COR-L47 (cell line): ENCODE measurements at places on chromosomes 12 and 14.

DNA sequence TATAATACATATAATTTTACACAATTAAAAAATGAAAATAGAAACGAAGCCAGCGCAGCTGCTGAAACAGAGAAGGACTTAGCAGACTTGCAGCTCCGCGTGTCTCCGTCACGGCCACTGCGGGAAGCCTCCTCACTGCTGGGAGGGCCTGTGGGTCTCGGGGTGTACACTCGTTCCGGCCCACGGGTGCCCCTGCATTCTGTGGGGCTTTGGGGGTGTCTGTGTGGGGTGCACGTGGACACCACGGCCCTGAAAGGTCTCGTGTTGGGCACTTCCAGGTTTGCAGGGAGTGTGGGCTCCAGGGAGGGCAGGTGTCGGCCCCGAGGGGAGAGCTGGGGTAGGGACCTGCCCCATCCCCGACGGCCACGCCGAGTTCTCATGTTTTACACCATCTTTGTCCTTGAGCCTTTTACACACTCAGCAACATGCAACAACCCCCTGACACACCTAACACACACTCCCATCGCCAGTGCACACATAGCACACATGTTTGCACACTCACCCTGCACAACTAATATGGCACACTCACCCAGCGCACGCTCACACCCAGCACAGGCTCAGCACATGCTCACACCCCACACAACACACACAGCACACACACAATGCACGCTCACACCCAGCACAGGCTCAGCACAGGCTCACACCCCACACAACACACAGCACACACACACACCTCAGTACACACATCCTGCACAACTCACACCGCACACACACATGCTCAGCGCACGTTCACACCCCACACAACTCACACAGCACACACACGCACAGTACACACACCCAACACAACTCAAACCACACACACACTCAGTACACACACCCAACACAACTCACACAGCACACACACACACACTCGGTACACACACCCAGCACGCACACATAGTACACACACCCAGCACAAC lies 36.6 kb downstream of the NOC4L start:
- no peak for DNase-seq

DNA sequence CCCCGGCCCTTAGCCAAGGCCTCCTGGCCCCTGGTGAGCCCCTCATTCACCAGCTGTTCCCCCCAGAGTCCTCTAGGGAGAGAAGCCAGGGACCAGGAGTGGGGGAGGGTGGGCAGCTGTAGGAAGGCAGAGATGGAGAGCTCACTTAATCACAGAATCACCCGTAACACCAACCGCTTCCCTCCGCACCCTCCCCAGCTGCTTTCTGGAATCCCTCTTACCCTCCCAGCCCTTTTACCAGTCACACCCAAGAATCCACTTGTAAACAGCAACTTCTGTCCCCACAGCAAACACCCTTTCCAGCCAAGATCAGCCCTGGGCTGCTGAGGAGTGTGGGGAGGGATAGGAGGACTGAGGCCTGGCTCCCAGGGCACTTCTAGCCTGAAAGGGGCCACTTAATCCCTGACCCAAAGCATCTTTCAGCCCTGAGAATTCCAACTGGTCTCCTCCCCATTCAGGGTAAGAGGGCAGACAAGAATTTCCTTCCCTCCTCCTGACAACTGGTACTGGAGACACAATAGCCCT lies 18.8 kb downstream of the NCKAP5L start:
- no peak for DNase-seq

- DNase-seq = no peak
Measured at GRCh38 chr12:90712671-90713070, 242.3 kb downstream of the CCER1 start.

GRCh38 chr12:81991868-81992267 lies 232.7 kb upstream of the PPFIA2 start:
- DNase-seq = no peak

DNA sequence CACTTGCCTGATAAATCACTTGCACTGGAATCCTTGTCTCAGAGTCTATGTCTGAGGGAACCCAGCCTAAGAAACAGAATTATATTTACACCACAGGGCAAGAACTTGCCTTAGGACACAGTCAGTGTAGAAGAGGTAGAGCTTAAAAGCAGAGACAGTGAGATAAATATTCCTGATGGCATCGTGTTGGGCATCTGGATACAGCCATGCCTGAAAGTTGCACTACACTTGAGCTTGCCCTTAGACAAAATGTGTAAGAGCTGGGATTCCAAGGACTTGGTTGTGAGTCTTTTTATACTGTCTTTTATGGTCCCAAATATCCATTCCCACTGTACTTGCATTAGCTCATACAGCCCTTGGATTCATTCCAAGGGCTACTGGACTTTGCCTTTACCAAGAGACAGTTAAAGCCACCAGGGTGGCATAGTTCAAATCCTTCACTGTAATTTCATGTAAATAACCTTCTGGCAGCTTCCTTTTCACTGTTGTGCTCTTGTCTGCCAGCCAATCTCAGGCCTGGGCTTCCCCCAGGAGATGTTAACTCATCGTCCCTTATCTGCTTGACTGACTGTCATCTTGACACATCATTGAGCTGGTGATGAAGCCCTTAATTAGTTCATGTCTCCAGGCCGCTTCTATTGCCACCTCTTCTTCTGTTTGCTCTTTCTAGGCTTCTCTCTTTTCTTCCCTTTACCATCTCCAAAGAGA lies 577.9 kb upstream of the TBX3 start:
- DNase-seq = no peak

DNA sequence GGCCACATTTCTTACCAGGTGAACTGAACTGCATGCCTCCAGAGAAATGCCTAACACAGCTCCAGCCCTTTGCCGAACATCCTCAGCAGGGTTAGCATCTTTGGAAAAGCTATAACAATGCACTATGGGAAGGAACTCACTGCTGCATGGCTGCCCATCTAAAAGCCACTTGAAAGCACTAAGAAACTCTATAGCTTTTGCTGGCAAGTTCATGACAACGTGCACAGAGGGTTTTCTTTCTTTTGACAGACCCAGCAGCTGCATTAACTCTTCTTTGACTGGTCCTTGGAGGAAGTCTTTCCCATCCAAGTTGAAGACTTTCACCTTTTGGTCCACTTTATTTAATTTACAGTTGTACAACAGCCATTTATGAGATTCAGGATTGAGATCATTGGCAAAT lies 5.3 kb downstream of the TRMT5 start:
- DNase-seq = no peak

DNA sequence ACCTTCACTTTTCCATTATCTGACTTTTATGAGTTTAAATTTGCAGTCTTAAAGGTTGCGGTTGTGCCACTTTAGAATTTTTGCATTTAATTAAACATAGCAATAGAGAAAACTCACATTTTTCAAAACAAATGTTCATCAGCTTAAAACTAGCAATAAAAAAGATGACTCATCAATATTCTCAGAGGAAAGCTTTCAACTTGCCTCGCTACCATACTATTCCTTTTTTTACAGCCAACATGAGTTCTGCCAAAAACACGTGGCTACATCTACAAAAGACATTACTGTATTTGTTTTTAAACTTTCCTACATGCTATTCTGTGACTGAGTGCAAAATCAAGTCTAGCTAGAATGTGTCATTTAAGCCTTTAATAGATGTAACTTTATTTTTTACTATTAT lies 497.1 kb downstream of the RPS29 start:
- DNase-seq = no peak

DNA sequence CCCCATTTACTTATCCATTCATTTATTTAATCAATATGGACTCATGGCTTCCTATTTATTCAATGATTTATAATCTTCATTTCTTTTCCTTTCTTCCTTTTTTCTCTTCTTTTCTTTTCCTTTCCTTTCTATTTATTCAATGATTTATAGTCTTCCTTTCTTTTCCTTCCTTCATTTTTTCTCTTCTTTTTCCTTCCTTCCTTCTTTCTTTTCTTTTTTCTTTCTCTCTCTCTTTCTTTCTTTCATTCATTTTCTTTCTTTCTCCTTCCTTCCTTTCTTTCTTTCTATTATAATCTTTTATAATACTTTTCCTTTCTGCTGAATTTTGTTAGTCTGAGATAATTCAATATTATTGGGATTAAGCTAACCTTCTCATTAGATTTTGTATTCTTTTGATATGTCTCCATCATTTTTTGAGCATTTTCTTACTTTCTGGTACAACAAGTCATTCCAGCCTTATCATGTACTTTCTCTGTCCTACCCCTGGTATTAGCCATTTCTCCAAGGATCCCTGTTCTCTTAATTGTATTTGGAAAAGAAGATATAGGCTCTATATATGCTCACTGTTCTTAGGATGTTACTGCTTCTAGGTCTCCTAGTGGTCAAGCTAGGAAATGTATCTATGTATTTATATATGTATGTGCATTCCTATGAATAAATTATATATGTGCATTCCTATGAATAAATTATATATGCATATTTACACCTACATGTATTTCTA lies 12.1 kb downstream of the LACRT start:
- no peak for DNase-seq

DNA sequence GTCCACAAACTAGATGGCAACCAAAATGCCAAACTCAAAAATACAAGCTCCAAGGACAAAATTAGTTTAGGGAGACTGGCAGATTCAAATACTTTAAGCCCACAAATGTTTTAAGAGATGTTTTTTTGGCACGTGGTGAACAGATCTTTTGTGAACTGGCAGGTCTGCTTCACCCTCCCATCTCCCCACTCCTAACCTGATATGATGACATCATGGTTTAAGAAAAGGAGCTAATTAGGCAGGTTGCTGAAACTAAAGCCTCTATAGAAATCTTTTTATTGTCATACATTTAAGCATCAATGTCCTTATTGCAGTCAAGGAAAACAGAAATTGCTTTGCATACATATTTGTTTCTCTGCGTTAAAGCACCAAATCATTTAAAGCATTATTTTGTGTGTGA lies 5.8 kb downstream of the LRIG3 start:
- peak; percentile 26 for DNase-seq

GRCh38 chr14:95575840-95576473 lies 41.1 kb downstream of the GLRX5 start:
- no peak for DNase-seq

GRCh38 chr12:112418273-112418607 lies 507 bp upstream of the PTPN11 start:
- no peak for DNase-seq

GRCh38 chr14:76937181-76938091 lies 91.1 kb downstream of the IRF2BPL start:
- peak; percentile 86 for DNase-seq

- no peak for DNase-seq
Measured at GRCh38 chr12:23099604-23100003, 474.6 kb downstream of the ETNK1 start.

DNA sequence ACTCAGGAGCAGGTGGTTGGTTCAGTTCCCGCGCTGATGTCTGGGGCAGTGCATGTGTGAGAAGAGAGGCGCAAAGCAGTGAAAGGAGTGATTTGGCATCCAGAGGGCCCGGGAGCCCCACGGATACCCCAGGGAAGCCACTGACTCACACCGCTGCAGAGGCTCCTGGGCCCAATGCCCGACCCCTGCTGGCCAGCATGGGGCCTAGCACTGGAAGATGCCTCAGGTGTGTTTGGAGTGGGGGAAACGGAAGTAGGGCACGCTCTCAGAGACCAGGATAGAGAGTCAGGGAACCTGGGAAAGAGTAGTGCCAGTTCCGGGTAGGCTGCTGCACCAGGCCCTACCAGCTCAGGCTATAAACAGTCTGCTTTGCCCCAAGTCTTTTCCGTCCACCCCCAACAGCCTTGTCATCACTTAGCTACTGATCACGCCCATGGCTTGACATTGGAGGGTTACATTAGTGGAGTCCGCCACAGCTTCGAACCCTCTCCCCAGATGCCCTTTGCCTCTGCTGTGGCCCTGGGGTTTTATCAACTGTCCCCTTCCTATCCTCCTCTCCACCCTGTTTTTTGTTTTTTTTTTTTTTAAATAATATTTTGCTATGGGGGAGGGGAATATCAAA lies 9.5 kb upstream of the CSAD start:
- peak; percentile 19 for DNase-seq

DNA sequence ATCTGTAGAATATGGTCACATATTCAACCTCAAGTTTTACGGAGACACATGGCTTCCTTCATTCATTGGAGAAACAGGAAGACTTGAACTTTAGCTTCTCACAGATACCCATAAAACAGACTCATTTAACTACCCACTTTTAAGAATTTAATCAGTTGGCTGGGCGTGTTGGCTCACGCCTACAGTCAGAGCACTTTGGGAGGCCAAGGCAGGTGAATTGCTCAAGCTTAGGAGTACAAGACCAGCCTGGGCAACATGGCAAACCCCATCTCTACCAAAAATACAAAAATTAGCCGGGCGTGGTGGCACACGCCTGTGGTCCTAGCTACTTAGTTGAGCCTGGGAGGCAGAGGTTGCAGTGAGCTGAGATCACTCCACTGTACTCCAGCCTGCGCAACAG lies 64.7 kb upstream of the STAC3 start:
- no peak for DNase-seq

- no peak for DNase-seq
Measured at GRCh38 chr12:24111616-24112015, 162.1 kb upstream of the SOX5 start.

DNA sequence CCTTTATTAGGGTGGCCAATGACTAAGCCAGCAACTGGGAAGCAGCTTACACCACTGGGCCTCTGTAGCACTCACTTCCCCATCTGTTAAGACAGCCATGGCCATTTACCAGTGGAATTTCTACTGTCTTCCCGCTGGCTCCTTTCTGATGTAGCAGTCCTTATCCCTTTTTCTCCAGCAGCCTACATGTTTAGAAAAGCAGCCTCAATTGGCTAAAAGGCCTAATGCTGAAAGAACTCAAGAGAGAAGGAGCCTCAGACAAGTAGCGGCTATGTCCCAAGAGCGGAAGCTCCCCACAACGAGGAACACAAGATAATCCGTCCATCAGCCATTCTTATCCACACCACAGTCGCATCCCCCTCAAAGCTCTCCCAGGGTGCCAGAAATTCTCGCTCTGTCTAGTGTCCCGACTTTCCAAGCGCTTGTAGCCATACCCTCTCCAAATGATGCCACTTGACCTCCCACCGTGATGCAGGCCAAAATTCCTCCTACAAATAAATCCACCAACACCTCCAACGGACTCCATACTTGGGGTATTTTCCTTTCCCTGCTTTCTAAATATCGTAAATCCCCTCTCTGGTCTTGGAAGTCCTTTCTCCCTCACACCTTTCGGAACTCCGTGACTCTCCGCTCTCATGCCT lies 624 bp downstream of the M6PR start:
- DNase-seq = no peak
